ENCODE measurements at places on chromosomes 2 and 18. TPM values are rescaled to one million over a fixed set of nuclear protein-coding genes. Genes with fewer than 3 reads are reported as not detected.
A peak's percentile ranks its signal among the peaks of the same experiment; 100 is the strongest.

- no peak overlapping the region for H3K27ac ChIP-seq
- DNase-seq: no peak
- no peaks in the 10 kb centered on the region for H3K27me3 ChIP-seq
- no peak overlapping the region for H3K4me3 ChIP-seq
- peaks cover 67% of the 10 kb centered on the region for H3K4me1 ChIP-seq
Measured at GRCh38 chr2:42139101-42139500, 30.1 kb upstream of the EML4 start.

GRCh38 chr2:158509928-158510797 lies 53.4 kb downstream of the PKP4 start:
- peaks cover 1% of the 10 kb centered on the region for H3K36me3 ChIP-seq
- no peaks in the 10 kb centered on the region for H3K27me3 ChIP-seq
- H3K4me3 ChIP-seq: no peak overlapping the region
- DNase-seq: no peak

- no peaks in the 10 kb centered on the region for H3K27me3 ChIP-seq
- no peak for DNase-seq
- H3K4me1 ChIP-seq: no peaks in the 10 kb centered on the region
- H3K4me3 ChIP-seq: no peak overlapping the region
- no peak overlapping the region for H3K27ac ChIP-seq
- peaks cover 1% of the 10 kb centered on the region for H3K36me3 ChIP-seq
Measured at GRCh38 chr2:31266804-31267203, 32.9 kb downstream of the EHD3 start.

- peaks cover 58% of the 10 kb centered on the region for H3K36me3 ChIP-seq
- peak; percentile 79 for DNase-seq
- peak overlapping the region; percentile 74 for H3K27ac ChIP-seq
- peaks cover 31% of the 10 kb centered on the region for H3K4me1 ChIP-seq
- H3K27me3 ChIP-seq: no peaks in the 10 kb centered on the region
Measured at GRCh38 chr2:230472621-230473018, 56.6 kb downstream of the SP100 start.

Gene XDH
- not detected for total RNA-seq
